ENCODE measurements at places on chromosomes 12 and 14.

- peak; percentile 81 for DNase-seq
Observed at GRCh38 chr12:121404734-121405133, 4.8 kb downstream of the RNF34 start.

- DNase-seq = peak; percentile 35
Observed at GRCh38 chr12:1130164-1130563, 139.1 kb downstream of the ERC1 start.

DNA sequence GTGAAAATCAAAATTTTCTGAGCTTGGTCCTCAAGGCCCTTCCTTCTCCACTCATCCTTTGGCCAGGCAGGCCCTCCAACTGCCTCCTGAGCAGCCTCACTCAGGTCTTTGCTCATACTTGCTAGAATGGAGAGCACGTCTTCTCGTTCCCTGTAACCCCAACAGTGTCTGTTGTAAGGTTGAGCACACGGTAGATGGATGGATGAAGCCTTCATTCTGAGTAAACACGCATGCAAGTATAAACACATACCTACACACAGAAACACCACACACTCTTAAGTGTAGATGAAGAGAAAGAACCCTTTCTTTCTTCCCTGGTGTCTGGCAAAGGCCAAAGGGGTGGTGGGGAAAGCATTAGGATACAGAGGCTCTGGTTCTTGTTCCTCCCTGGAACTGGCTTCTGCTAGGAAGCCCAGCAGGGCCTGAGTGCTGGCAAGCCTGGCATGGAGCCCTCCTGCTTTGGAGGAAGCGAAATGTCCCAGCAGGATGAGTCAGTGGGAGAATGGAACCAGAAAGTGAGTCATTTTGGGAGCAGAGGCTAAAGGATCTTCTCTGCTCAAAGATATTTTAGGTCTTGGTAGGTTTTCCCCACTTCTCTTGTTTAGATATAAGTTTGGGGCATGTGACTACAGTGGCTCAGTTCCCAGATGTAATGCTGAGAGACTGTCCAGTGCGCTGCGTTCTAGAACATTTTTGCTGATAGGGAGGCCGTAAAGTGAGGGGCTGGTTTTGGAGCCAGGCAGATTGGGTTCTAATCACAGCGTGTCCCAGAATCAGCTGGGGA, 127.4 kb downstream of the CACNA1C start:
- no peak for DNase-seq

- DNase-seq = peak; percentile 10
Observed at GRCh38 chr12:26028953-26029735, 70.7 kb downstream of the RASSF8 start.

GRCh38 chr14:75521415-75522199, 662 bp upstream of the BATF start:
- DNase-seq = no peak

GRCh38 chr14:95663226-95663797, 22.9 kb upstream of the TCL1B start:
- no peak for DNase-seq

GRCh38 chr12:49784756-49785409, 43.3 kb downstream of the NCKAP5L start:
- DNase-seq = no peak

DNA sequence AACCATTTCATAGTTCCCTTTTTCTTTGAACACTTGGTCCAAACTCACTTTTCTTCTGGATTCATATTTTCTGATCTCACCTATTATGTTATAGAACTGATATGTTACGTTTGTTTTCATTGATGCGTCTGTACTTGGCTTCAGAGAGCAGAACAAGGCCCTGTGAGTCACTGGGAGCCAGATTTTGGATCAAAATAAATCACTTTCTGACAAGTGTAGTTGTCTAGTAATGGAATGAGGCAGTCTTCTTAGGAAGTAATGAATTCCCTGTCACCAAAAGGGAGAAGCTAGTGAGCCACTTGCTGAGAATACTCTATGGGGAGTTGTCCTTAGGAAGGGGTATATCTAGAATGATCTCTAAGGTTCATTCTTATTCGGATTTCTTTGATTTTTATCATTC, 10.2 kb downstream of the BICD1 start:
- DNase-seq = no peak

- no peak for DNase-seq
Observed at GRCh38 chr12:19153396-19153795, 23.9 kb downstream of the PLEKHA5 start.

DNA sequence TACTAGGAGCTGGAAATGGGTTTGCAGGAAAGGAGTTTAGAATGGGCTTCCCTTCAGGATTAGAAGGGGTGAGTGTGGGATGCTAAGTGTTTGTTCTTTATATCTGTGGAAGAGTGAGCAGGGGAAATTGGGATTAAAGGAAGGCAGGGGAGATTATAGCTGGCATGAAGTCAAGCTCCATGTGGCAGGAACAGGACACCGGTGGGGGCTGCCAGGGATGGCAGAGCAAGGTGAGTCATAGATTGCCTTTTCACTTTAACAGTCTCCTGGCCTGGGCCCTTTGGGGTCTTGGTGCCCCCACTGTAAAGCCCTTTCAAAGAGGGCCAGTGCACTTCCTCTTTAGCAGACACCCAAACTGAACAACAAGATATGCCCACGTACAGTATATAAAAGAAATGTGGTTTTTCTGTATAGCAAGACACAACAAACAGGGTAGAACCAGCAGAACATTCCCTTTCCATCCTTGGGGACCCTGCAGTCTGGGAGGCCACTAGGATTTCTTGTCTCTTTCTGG, 23.1 kb upstream of the FBXO21 start:
- DNase-seq = no peak

DNA sequence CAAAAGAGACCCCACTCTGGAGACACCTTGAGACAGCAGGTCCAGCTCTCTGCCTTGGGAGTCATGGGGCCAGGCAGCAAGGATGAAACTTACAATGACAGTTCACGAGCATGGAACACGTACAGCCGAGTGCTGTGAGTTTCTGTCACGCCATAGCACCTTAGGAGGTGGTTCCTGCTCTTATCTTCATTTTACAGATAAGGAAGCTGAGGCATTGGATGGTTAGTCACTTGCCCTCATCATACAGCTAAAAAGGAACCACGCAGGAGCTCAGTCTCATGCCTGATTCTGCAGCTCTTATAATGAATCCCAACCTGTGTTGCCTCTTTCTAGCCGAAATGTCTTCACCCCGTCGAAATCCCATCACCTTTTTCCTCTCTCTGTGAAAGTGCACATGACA, 39.9 kb downstream of the C14orf132 start:
- no peak for DNase-seq

GRCh38 chr12:79883216-79883615, 51.7 kb downstream of the PPP1R12A start:
- no peak for DNase-seq

DNA sequence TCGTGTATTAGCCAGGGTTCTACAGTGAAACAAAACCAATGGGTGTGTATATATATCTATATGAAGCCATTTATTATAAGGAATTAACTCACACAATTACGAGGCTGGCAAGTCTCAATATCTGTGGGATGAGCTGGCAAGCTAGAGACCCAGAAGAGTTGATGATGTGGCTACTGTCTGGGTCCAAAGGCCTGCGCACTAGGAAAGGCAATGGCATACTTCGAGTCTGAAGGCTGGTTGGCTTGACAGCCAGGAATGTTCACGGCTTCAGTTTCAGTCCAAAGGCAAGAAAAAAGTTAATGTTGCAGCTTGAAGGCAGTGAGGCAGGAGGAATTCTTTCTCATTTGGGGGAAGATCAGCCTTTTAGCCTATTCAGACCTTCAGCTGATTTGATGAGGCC, 893.3 kb upstream of the LRFN5 start:
- DNase-seq = no peak

GRCh38 chr12:127899971-127900370, 367.0 kb upstream of the TMEM132C start:
- no peak for DNase-seq

- DNase-seq = no peak
Observed at GRCh38 chr12:103884316-103884715, 43.3 kb upstream of the NT5DC3 start.

GRCh38 chr12:123106640-123107359, 44.1 kb downstream of the PITPNM2 start:
- no peak for DNase-seq

GRCh38 chr12:105331805-105332251, 1.3 kb downstream of the C12orf75 start:
- no peak for DNase-seq

- no peak for DNase-seq
Observed at GRCh38 chr14:67680121-67680602, 5.7 kb upstream of the VTI1B start.

DNA sequence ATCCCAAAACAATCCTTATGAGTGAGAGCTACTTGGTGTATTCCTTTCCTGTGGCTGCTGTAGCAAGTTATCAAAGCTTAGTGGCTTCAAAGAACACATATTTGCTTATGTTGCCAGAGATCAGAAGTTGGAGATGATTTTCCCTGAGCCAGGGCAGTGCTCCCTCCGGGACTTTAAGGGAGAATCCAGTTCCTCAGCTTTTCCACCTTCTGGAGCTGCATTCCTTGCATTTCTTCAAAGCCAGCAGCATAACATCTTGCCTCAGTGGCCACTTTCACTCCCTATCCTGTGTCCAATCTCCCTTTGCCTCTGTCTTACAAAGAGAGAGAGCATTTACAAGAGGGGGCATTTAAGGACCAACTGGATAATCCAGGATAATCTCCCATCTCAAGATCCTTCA, 33.7 kb downstream of the P2RX7 start:
- no peak for DNase-seq

- DNase-seq = no peak
Observed at GRCh38 chr12:130879212-130879686, 7.4 kb downstream of the RAN start.

- DNase-seq = no peak
Observed at GRCh38 chr14:32514236-32514635, 185.1 kb downstream of the AKAP6 start.

DNA sequence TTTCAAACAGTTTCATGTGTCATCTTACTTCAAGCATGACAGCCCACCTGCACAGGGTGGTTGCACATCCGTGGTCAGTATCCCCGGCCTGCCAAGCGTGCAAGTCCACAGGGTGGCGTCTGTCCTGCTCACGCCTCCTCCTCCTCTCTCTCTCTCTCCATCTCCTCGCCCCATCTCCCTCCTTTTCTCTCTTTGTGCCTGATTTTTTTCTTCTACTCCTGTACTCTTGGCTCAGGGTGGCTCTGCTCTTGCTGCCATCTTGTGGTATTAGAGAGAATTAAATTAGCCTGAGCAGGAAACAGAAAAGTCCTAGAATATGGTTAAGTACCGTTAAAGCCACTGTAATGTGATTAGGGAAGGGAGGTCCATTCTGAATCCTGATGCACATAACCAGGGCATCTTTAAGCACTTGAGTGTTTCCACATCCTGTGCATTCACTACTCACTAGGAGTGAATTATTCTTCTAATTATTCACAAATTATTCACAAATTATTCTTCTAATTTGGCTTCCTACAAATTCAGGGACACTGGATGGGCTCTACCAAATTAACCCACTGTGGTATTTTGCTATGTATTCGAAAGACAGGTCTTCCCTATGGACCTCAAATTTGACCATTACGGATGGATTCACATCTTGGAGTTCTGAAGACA, 25.5 kb upstream of the DTX1 start:
- DNase-seq = peak; percentile 77

- DNase-seq = no peak
Observed at GRCh38 chr12:51011955-51012354, 14.2 kb downstream of the SLC11A2 start.

DNA sequence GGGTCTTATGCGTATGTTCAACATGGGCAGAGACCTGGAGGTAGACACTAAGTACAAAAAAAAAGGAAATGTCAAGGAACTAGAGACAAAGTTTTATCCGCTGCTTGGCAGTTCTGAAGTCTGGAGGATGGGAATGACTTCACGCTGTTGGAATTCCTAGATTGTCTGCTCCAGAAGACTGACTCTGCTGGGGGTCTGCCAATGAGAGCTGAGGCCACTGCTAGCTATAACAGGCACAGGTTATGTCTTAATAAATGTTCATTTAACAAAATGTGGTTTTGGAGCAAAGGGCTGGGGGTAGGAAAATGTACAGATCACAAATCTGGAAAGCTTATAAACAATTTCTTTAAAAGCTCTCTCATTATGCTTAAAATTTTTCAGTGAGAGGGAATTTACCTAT, 5.9 kb downstream of the RNASE8 start:
- no peak for DNase-seq

DNA sequence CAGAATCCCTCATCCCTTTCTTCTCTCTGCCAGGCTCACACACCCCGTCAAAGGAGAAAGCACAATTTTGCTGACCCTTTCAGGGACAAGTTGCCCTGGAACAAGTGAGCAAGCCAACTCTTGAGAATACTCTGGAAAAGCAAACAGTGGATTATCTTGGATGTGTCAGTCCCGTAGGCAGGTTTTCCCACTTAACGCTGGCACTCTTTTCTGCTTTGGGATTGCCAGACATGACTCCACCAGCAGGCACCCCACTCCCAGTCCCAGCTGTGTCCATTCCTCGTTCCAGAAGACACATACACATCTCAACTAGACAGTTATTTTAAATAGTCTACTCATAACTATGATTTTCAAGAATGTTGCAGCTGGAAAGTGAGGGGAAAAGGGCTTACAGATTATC, 145.5 kb upstream of the CDKN3 start:
- no peak for DNase-seq

GRCh38 chr12:69172491-69172890, 66.9 kb upstream of the CPSF6 start:
- DNase-seq = no peak

DNA sequence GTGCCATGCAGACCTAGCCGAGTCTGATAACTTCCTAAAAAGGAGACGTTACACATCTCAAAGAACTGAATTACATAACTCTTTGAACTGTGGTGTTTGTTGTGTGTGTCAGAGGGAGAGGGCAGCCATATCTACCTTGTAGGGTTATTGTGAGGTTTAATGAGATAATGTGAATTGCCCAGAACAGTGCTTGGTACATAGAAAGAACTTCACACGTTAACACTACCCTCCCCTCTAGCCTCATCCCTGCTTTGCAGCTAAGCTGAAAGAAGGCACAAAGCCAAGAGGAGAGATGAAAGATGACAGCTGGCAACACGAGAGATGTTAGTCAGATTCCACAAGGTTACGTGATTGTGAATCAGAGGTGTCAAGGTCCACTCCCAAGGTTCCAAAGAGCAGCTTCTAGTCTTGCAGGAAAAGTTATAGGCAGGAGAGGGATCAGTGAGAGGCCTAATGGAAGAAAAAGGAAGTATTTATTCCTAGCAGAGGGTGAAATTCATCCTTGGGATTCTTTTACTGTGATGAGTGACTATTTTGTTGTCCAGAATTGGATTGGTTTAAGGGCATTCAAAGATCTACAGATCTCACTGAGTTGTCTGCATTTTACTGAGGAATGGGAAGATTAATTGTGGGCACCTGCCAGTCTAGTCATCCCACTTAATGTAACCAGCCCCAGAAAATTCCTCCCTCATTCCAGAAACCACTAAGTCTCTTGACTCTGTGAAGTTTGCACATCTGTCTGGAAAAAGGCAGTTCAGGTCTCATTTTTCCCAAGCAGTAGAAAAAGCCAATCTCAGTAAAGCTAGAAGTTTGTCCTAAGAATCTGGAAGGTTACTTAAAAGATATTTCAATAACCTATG, 25.9 kb upstream of the WNK1 start:
- DNase-seq = no peak

- DNase-seq = no peak
Observed at GRCh38 chr12:109759595-109759994, 46.0 kb downstream of the FAM222A start.

- no peak for DNase-seq
Observed at GRCh38 chr14:26828741-26829140, 230.9 kb upstream of the NOVA1 start.

- no peak for DNase-seq
Observed at GRCh38 chr12:104551313-104551931, 94.7 kb downstream of the CHST11 start.
